ENCODE measurements at places on chromosomes 7 and 10.

DNA sequence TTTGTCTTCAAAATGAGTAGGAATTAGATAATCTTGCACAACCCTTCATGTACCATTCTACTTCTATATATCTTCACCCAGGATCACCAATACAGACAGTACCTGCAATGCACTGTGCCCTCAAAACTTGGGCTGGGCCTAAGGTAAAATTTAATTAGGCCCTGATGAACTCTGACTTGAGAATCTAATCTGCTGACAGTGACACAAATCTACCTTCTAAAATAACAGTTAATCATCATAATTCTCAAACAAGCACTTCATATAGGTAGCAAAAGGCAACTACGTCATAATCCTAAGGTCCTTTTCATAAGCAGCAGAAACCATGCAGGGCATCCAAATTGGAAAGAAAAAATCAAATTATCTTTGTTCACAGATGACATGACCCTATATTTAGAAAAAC, 4.1 kb downstream of the ZNF25 start:
- DNase-seq = no peak

GRCh38 chr10:22247636-22248035, 29.8 kb upstream of the EBLN1 start:
- DNase-seq = no peak

DNA sequence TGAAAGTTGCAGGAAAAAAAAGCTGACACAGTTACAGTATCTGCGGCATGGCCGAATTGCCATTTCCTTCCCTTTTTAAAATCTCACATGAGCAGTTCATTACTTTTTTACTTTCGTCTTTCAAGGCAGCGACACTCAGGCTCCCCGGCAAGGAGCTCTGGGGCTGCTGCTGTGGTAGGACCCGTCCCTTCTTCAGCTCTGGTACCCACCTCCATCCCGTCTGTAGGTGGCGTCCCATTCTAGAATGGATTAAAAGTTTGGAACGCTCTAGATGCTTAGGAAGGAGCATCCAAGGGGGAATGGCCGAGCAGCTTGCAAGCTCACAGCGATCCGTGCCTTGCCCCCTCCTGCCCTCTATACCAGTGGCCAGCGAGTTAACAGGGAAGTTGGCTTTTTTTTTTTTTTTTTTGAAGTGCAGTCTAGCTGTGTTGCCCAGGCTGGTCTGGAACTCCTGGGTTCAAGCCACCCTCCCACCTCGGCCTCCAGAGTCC, 22.8 kb upstream of the TTYH3 start:
- DNase-seq = no peak

GRCh38 chr7:5827755-5828154, 46.3 kb upstream of the RNF216 start:
- no peak for DNase-seq

DNA sequence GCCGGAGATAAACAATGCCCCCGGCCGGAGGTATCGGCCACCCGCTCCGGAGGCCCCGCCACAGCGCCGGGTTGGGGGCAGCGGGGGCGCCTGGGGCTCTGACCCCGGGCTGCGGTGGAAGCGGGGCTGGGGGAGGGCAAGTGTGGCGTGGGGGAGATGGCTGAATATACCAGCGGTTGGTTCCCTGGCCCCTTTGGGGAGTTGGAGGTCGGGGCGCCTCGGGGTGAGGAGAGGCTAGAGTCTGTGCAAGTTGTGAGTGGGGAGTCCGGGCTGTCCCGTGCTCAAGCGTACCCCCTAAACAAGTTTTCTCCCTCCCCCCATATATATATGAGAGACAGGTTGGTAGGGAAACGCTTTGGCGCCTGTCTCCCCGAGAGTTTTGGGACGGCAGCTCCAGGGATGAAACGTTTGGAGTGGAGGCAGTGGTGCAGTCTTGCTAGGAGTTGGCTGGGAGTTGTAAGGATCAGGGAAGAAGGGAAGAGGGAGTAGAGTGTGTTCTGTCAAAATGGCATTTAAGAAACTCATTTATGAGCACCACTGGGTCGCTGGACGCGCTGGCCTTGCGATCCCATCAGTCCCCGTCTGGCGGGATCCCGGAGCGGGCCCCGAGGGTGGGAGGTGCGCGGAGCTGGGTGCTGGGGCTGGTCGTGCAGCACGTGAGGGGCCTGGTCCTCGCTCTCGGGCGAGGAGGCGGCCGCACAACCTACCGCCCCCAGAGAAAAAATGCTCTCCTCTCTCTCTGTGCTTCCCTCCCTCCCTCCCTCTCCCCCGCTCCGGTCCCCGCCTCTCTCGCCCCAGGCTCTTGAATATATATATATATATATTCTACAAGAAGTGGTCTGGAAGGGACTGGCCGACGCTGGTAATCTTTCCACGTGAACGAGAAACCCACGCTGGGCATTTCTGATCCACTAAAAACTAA, 1.1 kb downstream of the TET1 start:
- DNase-seq = peak; percentile 71

GRCh38 chr10:65620404-65621048, 1305.3 kb upstream of the LRRTM3 start:
- no peak for DNase-seq

DNA sequence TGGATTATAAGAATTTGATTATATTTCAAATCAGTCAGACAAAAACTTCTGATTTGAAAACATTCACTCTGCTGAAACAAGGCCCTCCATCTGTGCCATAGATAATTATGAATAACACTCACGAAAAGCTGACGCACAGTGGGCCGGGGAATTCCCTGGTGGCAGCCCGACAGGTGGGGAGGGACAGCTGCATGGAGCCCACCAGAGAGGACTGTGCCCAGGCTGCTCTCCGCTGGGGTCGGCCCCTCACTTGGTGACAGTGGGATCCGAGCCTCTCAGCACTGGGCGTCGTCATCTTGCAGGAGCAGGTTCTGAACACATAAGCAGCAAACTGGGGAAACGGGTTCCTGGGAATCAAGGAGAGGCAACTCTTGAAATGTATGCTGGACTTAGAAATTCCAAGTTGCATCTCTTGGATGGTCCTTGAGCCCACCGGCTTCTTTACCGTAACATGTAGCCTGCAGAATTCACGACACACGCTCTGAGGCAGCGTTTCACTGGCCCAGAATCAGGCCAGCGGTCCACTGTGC, 41.4 kb downstream of the AFAP1L2 start:
- DNase-seq = peak; percentile 70

- DNase-seq = no peak
Measured at GRCh38 chr7:75579899-75580298, 87.8 kb downstream of the SPDYE5 start.

- no peak for DNase-seq
Measured at GRCh38 chr10:49058463-49059255, 56.7 kb downstream of the VSTM4 start.

GRCh38 chr10:21516242-21517131, 9.0 kb downstream of the SKIDA1 start:
- peak; percentile 86 for DNase-seq
